ENCODE measurements at places on chromosomes 12 and 14.

DNA sequence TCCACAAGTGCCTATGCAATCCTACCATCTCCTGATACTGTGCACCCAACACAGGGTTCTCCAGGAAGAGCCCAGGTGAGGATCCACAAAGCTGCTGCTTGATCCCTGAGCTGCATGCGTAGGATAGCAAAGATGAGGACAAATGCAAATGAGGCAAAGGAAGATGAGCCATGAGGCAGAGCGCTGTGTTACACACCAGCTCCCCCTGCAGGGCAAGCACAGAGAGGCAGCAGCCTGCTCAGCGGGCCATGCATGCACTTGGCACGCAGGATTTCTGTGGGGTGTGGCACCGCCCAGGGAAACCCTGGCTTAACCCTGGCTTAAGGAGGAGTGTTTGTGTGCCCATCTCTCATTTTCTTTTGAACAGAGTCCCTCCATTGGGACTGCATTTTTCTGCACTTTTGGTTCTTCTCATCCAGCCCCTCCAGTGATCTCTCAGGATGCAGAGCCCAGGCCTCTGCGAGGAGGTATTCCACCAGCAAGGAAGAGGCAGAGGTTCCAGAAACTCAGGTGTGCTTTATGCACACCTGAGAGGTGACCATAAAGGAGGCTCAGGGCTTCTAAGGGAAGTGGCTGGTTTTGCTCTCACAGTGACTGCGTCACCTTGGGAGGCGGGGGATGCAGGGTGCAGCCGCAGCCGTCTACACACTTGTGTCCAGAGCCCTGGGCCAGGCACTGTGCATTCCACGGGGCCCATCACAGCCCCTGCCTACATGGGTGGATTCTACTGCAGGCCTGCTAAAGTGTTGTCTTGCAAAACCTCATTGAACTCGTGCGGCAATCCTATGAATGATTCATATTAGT, 973.3 kb upstream of the TMEM132C start:
- DNase-seq = no peak

DNA sequence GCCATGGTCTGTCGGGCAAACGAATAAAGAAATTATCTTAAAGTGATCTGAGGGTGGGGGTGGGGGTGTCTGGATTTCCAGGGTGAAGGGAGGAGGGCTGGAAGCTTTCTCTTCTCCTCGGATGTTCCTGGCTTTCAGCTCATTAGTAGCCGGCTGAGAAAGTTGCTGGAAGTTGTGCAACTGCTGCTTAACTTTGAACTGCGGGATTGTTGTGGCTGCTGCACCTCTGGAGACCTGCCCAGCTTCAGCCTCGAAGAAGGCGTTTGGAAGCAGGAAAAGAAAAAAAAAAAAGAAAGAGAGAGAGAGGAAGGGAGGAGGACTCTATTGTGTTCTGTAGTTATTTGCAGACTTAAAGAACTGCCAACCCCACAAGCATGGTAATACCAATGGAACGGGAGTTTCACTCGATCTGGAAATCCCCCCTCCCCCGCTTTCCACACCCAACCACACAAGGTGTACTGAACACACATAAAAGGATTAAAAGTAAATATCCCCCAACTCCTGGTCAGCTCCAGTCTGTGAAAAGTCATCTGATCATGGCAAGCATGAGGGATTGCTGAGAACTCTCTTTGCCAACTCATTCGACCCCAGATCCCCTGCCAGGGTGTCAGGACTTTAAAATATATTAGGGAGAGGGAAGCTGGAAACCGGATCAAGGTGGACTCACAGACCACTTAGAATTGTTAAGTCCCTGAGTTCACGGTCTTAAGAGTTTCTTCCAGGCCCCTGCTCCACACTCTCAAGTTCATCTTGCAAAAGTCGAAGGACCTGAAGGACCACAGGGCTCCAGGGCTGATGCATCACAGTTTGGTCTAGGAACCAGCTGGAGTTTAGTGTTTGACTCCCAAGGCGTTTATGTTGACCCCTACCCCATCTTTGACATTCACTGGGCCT, at the start of gene RASSF9:
TSS of gene RASSF9 (minus strand) at position 213 of the 894 bp plus-strand sequence. CDS start at position 5, 208 bp downstream.
- no peak for DNase-seq

GRCh38 chr12:92762773-92763172, 60.0 kb downstream of the PLEKHG7 start:
- no peak for DNase-seq

DNA sequence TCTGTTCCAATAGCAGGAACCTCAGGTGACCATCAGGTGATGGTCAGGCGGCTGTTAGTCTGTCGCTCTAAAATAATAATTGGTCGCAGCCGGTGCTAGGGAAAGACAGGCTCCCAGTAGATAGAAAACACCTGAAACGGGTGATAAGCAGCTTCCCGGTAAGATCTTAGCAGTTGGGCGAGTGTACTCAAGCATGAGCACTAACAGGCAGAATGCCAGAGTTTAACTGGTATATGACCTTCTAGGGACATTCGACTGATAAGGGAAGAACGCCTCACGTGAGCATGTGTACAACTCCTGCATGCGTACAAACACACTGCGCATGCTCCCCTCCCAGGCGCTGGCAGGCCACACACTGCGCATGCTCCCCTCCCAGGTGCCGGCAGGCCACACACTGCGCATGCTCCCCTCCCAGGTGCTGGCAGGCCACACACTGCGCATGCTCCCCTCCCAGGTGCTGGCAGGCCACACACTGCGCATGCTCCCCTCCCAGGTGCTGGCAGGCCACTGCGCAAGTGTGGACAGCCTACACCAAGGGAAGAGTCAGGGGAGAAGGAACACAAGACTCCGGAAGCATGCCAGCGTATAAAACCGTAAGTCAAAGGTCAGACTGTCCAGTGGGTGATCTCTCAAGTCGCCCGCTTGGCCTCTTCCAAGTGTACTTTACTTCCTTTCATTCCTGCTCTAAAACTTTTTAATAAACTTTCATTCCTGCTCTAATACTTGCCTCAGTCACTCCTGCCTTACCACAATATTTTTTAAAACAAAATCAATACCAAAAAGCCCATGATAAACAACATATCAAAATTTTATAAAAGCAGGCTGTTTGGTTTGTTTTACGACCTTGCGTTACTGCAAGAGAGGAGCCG, 24.5 kb downstream of the GPRC5D start:
- DNase-seq = no peak

- DNase-seq = no peak
Observed at GRCh38 chr14:50230701-50231474, 490 bp downstream of the SOS2 start.

DNA sequence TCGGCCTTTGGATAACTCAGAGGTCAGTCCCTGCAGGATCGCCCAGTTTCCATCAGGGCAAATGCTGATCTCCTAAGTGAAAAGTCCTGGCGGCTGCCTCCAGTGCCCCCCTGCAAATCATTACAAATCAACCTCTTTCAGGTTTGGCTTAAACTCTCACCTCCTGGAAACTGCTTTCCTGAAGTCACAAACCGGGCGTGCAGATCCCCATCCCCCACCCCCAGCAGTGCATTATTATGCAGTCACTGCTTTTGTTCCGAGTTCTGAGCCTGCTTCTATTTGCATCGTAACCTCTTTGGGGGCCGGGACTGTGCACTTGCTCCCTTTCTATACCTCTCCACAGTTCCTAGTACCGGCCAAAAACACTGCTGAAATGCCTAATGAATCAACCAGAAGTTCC, at the start of gene USP44:
TSS of gene USP44 (minus strand) at position 172 of the 400 bp plus-strand sequence. CDS start 17,220 bp downstream, outside the sequence.
- no peak for DNase-seq

GRCh38 chr14:68274725-68275124, 455.1 kb downstream of the RAD51B start:
- no peak for DNase-seq

GRCh38 chr14:59306775-59307174, 118.3 kb downstream of the DAAM1 start:
- DNase-seq = no peak

GRCh38 chr12:92136965-92137721, 8.5 kb downstream of the BTG1 start:
- no peak for DNase-seq

GRCh38 chr12:15601210-15601800, 187.9 kb downstream of the EPS8 start:
- DNase-seq = no peak

DNA sequence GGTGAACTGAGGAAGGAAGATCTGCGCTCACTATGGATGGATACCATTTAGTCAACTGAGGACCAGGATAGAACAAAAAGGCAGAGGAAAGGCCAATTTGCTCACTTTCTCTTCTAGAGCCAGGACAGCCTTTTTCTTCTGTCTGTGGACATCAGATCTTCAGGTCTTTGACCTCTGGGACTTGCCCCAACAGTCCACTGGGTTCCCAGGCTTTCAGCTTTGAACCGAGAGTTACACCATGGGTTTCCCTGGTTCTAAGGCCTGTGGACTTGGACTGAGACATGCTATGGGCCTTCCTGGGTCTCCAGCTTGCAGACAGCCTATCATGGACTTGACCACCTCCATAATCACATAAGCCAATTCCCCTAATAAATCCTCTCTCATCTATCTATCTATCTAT, 232.0 kb downstream of the IPO8 start:
- no peak for DNase-seq

DNA sequence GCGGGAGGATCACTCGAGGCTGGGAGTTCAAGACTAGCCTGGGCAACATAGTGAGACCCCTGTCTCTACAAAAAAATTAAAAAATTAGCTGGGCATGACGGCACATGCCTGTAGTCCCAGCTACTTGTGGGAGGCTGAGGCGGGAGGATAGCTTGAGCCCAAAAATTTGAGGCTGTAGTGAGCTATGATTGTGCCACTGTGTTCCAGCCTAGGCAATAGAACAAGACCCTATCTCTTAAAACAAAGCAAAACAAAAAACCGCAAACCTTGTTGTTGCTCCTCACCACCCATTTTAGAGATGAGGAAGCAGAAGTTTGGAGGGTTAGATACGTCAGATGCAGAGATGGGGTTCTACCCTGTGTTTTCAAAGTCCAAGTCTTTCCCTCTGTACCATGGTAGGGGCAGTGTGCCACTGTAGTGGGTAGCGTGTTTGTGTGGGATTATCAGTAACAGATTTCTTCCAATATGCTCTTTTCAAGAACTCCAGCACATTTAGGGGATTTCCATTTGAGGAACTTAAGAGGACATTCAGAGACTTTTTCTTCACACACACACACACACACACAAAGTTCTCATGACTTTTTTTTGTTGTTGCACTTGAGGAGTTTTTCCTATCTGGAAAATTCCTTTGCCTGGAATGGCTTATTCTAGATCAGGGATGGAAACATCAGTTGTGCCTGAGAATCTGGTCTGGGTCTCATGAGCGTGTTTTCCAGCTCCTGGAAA, 186.5 kb downstream of the CHST11 start:
- no peak for DNase-seq

DNA sequence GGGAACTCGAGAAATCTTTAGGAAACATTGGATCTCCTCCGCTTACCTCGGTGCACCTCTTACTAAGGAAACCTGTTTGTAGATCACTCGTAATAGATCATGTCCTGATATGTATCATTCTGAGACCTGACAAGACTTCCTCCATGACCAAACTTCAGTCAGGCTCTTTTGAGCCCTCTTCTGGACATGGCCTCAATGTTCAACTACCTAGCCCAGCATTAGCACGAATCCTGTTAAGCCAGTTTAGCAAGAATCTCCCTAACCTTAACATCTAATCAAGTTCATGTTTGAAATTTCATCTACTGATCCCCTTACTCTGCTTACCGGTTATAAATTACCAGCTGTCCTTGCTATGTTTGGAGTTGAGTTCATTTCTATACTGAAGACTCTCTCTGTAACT, 713.9 kb upstream of the USP15 start:
- no peak for DNase-seq

- no peak for DNase-seq
Observed at GRCh38 chr12:88035907-88036289, 6.7 kb upstream of the C12orf50 start.

DNA sequence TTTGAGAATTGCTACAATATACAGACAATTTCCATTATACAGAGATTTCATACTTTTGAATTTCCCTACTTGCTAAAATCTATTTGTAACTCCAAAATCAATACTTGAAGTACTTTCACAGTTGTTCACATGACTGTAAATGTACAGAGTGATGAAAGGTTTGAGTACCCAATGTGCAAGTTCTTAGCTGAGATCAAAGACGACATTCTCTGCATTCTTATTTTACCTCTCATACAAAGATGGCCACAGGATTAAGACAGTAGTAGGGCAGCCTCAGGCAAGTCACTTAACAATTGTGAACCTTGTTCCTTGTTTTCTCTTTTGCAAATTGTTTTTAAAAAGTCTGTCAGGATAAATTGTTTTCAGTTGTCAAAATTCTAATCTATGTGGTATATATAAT, 255.9 kb upstream of the KITLG start:
- no peak for DNase-seq

GRCh38 chr14:79080040-79080439, 909.9 kb downstream of the NRXN3 start:
- no peak for DNase-seq

GRCh38 chr12:122060081-122060501, 18.5 kb upstream of the MLXIP start:
- DNase-seq = no peak

- no peak for DNase-seq
Observed at GRCh38 chr12:57713209-57713608, 19.3 kb downstream of the OS9 start.

- no peak for DNase-seq
Observed at GRCh38 chr12:77865178-77865577, 34.5 kb downstream of the NAV3 start.

DNA sequence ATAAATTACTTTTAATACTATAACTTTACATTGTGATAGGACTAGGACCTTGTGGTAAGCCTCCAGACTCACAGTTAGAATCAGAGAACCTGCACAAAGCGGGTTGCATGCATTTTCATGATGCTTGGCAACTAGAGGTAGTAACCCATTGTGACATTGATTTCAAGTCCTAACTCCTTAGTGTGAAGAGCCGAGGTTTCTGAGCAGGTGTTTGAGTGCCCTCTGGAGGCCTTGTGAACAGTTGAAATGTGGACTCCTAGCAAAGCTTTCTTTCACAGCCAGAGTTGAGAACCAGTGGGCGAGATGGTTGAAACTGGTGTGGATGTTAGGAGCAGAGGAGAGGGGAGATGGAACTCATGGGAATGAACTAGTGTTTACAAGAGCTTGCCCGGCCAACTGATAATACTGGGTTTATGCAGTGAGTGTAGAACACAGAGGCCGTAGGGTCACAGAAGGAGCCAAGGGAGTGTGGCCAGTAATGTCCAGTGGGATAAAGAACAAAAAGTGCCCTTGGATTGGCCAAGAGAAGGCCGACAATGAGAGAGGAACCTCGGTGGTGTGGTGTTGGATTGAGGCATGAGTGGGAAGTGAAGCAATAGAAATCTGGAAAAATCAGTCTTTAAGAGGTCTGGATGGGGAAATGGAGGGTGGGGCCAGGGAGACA, 10.9 kb downstream of the ZNF664 start:
- DNase-seq = no peak

DNA sequence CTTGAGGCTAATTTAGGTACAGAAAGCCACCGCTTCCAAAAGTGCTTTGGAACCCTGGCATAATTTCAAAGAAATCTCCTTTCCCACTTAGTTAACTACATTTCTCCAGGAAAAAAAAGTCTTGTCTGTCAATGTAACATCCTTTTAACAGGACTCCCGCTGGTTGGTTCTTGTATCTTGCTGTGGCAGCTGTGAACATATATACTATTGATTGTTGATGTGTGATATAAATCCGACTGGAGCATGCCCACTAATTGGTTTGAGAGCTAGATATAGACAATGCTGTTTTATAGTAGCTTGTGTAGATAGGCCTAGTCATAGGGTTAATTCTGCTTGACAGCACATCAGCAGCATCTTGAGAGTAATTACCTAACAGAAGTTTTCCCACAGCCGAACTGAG, 89.6 kb downstream of the MSRB3 start:
- DNase-seq = no peak

- DNase-seq = no peak
Observed at GRCh38 chr12:52380271-52380694, 5.2 kb downstream of the KRT84 start.

Measured in esophagus squamous epithelium (tissue), 5 donors.